ENCODE measurements at places on chromosomes 16 and 17. TPM values are rescaled to one million over a fixed set of nuclear protein-coding genes. Genes with fewer than 3 reads are reported as not detected.

NPIPB5 gene
- 54.5 TPM for total RNA-seq

KRT15 gene
- total RNA-seq = 0.63 TPM

GP1BA gene
- not detected for total RNA-seq

NUFIP2 gene
- total RNA-seq = 14.2 TPM

TBC1D3H gene
- not detected for total RNA-seq

PIK3R5 gene
- total RNA-seq = not detected

TERB1 gene
- total RNA-seq = 0.09 TPM

MEIOC gene
- not detected for total RNA-seq

SP6 gene
- total RNA-seq = under 0.01 TPM

PDXDC1 gene
- total RNA-seq = 50.5 TPM

CES1 gene
- 0.60 TPM for total RNA-seq

CLEC3A gene
- total RNA-seq = not detected

RGS11 gene
- 1.4 TPM for total RNA-seq

CDK12 gene
- 17.2 TPM for total RNA-seq

PIRT gene
- total RNA-seq = not detected

MYO18A gene
- total RNA-seq = 128 TPM

PFN1 gene
- total RNA-seq = 524 TPM

SAMD14 gene
- 1.6 TPM for total RNA-seq

APOBR gene
- total RNA-seq = not detected

Measured in bronchial smooth muscle cell (primary cell).